ENCODE measurements at places on chromosomes 5 and 9.

DNA sequence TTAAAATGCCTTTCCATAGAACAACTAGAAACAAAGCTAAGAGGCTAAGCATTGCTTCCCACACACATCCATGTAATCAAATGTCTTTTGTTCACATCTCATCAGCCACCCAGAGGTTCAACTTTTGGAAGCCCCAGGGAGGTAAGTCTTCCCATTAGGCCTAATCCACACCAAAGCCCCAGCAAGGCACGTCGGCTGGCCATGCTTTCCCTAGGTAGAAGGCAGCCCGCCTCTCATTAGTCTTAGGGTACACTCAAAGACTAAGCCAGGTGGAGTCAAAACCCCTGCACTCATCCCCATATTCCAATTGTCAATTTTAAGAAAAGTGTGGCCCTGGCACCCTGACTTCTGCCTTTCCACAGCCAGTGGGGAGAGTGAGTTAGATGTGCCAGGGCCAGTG lies 87.9 kb downstream of the ATPSCKMT start:
- DNase-seq, result no peak

DNA sequence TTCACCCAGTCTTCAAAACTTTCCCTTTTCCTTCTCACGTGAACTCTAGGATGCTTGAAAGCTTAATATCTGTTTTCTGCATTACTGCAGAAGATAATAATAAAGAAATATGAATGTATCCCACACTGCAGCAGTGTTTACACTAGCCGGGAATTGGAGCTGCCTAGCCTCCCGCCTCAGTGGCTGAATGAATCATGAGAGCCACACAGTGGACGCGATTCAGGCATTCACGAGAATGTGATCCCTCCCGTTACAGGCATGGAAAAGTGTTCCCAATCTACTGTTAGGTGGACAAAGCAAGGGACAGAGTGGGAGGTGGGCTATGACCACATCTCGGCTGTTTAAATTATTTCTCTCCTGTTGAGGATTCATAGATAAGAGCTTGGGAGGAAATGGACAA lies 69.4 kb upstream of the CTSL start:
- DNase-seq, result peak; percentile 90

GRCh38 chr5:168209244-168209995 lies 82.0 kb upstream of the WWC1 start:
- no peak for DNase-seq

GRCh38 chr5:1246711-1247431 lies 21.7 kb downstream of the SLC6A18 start:
- no peak for DNase-seq

GRCh38 chr9:113616621-113617496 lies 153.3 kb downstream of the RGS3 start:
- DNase-seq, result no peak

DNA sequence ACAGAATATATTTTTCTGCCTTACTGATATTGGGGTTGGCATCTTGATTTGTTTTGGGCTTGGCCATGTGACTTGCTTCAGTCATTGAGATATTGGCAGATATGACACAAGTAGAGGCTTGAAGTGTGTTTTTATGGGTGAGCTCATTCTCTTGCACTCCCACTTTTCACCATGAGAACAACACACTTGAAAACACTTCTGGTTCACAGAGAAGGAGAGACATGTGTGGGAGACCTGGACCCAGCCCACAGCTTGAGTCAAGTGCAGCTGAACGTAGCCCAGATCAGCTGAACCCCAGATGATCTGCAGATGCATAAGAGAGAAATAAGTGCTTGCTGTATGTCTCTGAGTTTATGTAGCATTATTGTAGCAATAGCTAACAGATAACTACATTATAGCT lies 155.4 kb downstream of the SEMA6A start:
- no peak for DNase-seq

GRCh38 chr9:110329639-110330230 lies 7.9 kb downstream of the TXNDC8 start:
- peak; percentile 47 for DNase-seq

GRCh38 chr9:99749641-99750040 lies 72.0 kb upstream of the NR4A3 start:
- DNase-seq, result no peak

DNA sequence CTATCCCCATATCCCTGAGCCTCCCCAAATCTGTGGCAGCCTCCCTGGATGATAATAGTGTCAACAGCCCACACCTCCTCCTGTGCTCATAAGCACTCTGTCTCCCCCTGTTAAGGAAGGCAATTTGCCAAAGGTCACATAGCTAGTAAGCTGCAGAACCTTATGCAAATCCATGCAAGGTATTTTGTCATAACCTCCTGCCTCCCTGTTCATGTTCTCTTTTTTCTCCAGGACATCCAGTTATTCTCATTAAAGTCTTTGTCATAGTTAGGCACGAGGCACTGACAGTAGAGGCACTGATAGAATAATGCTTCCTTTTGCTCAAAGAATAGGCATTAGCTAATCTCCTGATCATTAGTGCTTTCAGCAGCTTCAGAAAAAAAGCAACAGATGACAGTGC lies 10.2 kb upstream of the AUH start:
- no peak for DNase-seq

GRCh38 chr5:142446960-142447279 lies 122.1 kb upstream of the SPRY4 start:
- no peak for DNase-seq
